ENCODE measurements at places on chromosomes 7 and 10.
A peak's percentile ranks its signal among the peaks of the same experiment; 100 is the strongest.

DNA sequence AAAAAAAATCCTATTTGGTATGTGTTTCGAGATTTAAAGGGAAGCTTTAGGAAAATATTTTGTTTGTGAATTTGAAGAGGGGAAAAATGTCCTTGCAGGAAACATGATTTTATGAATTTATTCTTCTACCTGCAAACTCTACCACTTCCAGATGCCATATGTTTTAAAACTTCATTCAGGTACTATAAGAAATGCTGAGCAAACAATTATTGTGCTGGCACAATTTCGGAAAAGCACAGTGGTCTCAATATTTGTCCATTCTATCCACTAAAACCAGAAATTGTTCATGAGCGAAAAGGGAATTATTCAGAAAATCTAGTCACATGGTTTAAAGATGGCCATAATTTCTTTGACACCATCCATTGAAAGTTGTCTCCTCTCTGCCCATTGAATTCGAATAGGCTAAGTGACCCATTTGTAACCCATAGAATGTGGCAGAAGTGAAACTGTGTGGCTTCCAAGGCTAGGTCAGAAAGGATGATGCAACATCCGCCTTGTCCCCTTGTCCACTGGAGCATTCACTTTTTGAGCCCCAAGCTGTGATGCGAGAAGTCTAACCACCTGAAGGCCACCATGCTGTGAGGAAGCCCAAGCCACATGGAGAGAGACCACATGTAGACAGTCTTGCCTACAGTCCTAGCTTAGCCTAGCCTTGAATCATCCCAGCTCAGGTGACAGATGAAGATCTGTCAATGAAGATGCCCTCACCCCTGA, 189.8 kb upstream of the PRKCQ start:
- no peak for DNase-seq

DNA sequence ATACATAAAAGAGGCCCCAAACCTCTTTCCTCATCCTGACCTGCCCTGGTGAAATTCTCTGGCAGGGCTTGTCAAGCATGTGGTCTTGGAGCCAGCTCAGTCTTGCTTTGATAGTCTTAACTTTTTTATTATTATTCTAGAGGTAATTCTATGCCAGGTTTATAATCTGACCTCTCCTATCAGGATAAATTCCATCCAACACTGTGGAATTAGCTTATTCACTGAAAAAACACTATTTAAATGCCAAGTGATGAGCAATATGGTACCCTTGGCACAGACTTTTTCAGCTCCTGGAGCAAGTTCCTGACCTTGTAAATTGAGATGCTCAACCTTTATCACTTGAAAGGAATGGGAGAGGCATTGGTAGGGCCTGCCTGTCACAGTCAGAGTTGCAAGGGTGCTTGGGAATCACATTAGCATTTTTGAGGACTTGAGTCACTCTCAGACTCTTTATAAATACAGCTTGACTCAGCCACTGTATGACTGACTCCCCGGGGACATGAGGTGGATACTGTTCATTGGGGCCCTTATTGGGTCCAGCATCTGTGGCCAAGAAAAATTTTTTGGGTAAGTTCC, at the start of gene CPA4:
Gene CPA4 (plus strand): TSS at position 480 of the 576 bp plus-strand sequence. CDS start 20 bp downstream, at position 500.
- DNase-seq = peak; percentile 62

GRCh38 chr7:132919771-132920170, 162.1 kb downstream of the CHCHD3 start:
- no peak for DNase-seq

- DNase-seq = no peak
Measured at GRCh38 chr10:110118891-110119621, 88.3 kb upstream of the MXI1 start.

- DNase-seq = no peak
Measured at GRCh38 chr7:116800594-116800993, 61.8 kb upstream of the CAPZA2 start.

GRCh38 chr10:29828440-29828894, 193.7 kb upstream of the SVIL start:
- no peak for DNase-seq

DNA sequence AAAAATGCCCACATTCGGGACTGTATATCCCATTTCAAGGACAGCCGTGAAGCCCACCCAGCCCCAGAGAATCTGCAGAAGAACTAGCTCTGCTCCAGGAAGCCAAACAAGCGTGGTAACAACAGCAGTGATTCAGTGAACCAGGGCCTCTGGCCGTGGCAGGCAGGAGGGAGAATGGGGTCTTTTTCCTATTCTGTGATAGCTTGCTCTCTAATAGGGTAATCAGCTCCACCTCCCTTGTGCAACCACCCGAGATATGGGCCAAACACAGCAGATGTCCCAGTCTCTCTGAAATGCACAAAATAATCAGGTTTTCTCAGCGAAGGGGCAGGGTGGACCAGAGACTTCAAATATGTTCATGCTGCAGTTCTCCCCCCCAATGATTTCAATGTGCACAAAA, 35.8 kb downstream of the CHST15 start:
- no peak for DNase-seq

DNA sequence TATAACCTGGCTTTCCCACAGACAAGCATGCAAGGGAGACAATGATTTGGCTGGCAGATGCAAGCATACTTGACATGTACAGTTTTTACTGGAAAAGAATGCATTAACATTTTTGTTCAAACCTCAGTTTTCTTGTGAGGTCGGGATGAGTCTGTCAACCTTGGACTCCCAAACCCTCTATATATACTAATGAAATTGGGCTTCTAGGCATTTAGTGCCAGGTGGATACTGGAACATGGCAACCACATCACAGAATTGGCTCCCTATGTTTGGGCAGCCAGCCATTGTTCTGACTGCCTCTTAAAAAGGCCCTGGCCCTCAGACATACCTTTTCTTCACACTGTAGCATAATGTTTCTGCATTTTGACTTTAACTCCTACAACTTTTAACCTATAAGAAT, 39.1 kb downstream of the CDK6 start:
- DNase-seq = no peak

GRCh38 chr7:110347081-110347480, 743.8 kb upstream of the LRRN3 start:
- DNase-seq = no peak

DNA sequence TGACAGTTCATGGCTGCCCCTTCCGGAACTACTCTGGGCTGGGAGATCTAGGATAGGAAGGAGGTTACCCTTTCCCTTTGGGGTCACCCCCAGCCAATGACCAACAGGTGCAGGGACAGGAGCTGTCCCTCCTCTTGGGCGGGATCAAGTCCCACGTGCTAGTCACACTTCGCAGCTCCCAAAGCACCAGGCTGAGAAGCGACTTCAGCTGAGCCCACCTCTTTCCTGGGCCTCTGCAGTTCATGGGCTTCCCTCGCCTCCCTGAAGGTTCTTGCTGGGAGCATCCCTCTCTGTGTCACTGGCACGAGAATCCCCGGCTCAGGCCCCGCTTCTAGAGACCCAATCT, 115.5 kb downstream of the FAM53B start:
- no peak for DNase-seq

GRCh38 chr7:154789404-154789803, 213.5 kb downstream of the PAXIP1 start:
- DNase-seq = peak; percentile 13

GRCh38 chr10:86233131-86233530, 133.5 kb downstream of the GRID1 start:
- no peak for DNase-seq

GRCh38 chr10:128429835-128430513, 303.8 kb upstream of the MKI67 start:
- DNase-seq = no peak

GRCh38 chr10:99364125-99364524, 35.0 kb downstream of the CNNM1 start:
- no peak for DNase-seq

- no peak for DNase-seq
Measured at GRCh38 chr10:132390921-132391675, 5.9 kb upstream of the PWWP2B start.

- no peak for DNase-seq
Measured at GRCh38 chr7:55188590-55189138, 169.8 kb downstream of the EGFR start.

- peak; percentile 77 for DNase-seq
Measured at GRCh38 chr7:114026486-114027089, 107.8 kb upstream of the PPP1R3A start.

DNA sequence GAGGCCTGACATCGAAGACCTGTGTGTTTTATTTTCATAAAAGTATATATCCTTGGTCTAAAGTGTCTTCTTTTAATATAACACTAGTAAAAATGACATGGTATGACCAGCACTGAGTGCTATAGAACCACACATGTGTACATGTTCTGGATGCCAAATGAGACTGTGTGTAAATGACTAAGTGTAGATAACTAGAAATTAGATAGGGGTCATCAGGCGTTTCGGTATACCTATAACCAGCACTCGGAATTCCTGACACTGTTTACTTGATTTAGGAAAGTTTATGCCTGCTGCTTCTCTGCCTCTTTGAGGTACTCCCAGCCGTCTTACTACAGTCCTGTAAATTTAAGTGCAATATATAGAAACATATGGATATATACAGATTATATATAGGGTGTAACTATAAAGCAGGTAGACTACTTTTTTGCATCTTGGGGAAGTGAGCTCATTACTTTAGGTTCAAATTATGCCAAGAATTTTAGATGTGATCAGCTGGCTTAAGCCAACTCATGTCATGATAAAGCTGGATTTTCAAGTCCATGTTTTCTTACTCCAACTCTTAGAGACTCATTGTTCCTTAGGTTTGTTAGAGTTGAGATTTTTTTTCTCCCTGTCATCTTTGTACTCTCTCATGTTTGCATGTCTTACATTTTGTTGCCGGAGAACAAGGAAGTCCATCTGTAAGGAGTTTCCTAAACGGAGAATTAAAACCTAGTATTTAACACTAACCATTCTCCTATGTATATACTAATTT, 62.9 kb downstream of the KLHDC10 start:
- no peak for DNase-seq

- no peak for DNase-seq
Measured at GRCh38 chr10:125016123-125016522, 74.2 kb downstream of the ZRANB1 start.

- DNase-seq = peak; percentile 65
Measured at GRCh38 chr10:132939957-132940790, 2.2 kb downstream of the CFAP46 start.

DNA sequence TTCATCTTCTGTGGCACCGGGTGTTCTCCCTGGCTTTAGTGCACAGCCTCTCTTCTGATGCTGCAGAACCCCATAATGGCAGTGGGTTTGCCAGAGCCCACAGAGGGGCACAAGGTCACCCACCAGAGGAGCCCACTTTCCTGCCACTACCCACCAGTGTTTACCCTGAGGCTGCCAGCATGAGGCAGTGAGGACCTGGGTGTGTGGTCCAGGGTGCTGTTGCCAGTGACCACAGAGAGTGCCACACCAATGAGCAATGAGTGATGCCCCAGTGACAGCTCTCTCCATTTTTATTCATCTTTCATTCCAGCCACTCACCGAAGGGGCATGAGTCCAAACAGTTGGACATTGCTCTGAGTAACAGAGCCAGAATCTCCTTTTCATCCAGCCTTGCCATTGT, 34.8 kb downstream of the MTURN start:
- no peak for DNase-seq

GRCh38 chr10:121282797-121283515, 315.3 kb downstream of the FGFR2 start:
- DNase-seq = no peak

DNA sequence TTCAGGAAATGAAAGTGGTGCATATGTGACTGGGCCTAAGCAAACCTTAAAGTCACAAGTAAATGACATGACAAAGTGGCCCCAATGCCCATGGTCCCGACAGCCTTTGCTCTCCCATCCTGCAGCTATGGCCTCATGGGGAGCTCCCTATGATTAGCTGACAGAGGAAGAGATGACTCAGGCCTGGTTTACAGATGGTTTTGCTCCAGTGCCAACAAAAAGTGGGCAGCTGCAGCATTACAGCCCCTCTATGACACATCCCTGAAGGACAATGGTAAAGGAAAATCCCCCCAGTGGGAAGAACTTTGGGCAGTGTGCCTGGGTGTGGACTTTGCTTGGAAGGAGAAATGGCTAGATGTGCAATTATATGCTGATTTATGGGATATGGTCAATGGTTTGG, 105.1 kb upstream of the ADCY1 start:
- DNase-seq = no peak

- DNase-seq = no peak
Measured at GRCh38 chr10:59804220-59804619, 51.0 kb upstream of the MRLN start.

DNA sequence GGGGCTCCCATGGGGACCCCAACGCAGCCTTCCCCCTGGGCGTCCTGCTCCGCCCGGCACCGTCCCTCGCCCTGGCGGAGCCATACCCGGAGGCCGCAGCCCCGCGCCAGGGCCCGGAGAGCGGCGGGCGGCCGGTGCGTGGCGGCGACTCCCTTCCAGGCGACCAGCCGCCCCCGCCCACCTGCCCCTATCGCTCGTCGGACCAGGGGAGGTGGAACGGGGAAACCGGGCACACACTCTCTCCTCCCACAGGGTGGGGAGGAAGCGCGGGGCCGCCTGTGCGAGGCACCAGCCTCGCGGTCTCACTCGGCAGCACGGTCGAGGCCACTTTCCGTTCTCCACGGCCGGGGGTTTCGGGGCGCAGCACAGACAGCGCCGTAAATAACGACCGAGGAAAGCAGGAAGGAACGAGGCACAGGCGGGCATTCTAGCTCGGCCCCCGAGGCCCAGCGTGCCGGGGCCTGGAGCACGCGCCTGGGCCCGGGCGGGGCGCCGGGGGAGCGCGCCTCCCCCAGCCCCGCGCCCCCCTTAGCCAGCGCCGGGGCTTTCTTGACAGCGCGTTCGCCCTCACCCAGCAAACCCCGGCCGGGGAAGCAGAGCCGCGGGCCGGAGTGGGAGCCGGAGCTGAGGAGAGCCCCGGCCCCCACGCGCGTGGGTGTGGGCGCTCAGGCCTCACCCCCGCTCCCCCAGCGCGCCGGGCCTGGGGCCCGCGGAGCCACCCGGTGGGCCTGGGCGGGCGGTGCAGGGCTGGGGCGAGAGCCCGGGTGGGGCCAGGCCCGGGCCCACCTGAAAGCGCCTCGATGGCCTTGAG, 936 bp downstream of the IGF2BP3 start:
- no peak for DNase-seq

- no peak for DNase-seq
Measured at GRCh38 chr7:82268632-82269031, 174.9 kb downstream of the CACNA2D1 start.

DNA sequence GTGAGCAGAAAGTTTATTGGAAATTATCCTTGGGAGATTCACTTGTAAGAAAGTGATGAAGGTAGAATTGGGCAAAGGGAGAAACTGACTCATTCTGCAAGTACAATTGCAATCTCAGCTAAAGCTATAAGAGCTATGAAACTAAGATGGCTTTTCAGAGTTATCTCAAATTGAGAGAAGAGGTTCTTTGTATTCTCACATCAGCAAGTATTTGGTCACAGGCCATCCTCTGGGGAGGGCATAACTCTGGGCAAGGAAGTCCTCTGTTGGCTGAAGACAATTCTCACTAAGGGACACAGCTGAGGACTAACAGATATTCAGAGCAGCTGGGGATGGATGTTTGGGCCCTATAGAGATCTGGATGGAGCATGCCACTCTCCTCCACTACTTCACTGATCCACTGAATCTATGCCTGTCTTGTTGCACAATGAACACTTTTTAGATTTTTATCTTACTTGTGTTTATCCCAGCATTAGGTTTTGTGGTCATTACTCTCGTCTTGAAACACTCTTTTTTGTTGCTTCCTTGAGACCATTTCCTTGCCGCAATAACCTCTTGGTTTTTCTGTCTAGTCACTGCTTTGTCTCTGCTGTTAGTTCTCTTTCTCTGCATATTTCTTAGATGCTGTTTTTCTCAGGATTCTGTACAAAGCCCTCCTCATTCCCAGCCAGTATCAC, 115.1 kb downstream of the GNAI1 start:
- DNase-seq = no peak

Measured in NCI-H460 (cell line).